Endothelial cell (in vitro differentiated cells): ENCODE measurements at places on chromosomes 12 and 14. TPM values are rescaled to one million over a fixed set of nuclear protein-coding genes. Genes with fewer than 3 reads are reported as not detected.

GUCY2C gene
- 0.36 TPM for total RNA-seq

DNA sequence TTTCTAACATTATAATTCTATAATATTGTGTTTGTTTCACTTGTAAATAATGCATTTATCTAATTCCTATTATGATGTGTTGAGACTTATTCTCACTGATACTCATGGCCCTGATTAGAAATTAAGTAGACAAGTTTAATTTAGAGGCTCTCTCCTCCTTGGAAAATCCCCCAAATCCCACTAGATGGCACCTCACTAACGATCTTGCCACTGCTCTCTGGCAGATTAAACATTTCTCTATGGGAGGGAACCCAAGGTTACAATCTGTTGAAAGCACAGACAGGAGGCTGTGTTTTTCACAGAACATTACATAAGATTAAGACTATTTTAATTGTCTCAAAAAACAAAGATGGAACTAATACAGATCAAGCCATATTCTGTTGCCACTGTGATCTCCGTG lies 318.7 kb downstream of the LRFN5 start:
- DNase-seq: no peak
- no peaks in the 10 kb centered on the region for H3K27me3 ChIP-seq
- no peak overlapping the region for H3K4me3 ChIP-seq
- H3K27ac ChIP-seq: no peak overlapping the region
- H3K36me3 ChIP-seq: no peaks in the 10 kb centered on the region

- H3K27me3 ChIP-seq: peaks cover 2% of the 10 kb centered on the region
- peaks cover 3% of the 10 kb centered on the region for H3K4me1 ChIP-seq
- no peak overlapping the region for H3K27ac ChIP-seq
These were observed 83.3 kb upstream of the MED13L start for GRCh38 chr12:116360579-116361413.

FBXO33 gene
- 11.9 TPM for total RNA-seq

TAS2R13 gene
- 0.90 TPM for total RNA-seq

GRCh38 chr12:66032739-66033138 lies 97.8 kb downstream of the LLPH start:
- H3K27ac ChIP-seq: no peak overlapping the region
- H3K4me3 ChIP-seq: no peak overlapping the region
- DNase-seq: no peak
- peaks cover 9% of the 10 kb centered on the region for H3K4me1 ChIP-seq
- H3K36me3 ChIP-seq: no peaks in the 10 kb centered on the region

DNA sequence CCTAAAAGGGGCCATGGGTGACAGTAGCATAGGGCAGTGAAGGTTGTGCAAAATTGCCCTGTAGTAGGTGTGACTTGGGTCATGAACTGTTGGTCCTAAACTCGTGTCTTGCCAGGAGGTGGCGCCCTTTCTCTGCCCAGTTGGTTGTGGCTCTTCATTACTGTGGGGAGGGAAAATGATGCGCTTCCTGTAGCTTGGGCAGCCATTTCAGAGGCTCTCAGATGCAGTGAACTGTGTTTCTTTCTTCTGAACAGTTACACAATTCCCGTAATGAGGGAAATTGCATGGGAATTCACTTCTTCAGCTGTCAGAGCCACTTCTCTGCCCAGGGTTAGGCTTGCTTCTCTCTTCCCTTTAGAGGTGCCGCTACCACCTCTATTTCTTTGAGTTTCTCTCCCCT lies 148.1 kb upstream of the NRXN3 start:
- H3K27ac ChIP-seq: no peak overlapping the region
- no peaks in the 10 kb centered on the region for H3K27me3 ChIP-seq
- DNase-seq: peak; percentile 85
- H3K4me1 ChIP-seq: no peaks in the 10 kb centered on the region
- no peaks in the 10 kb centered on the region for H3K36me3 ChIP-seq

DNA sequence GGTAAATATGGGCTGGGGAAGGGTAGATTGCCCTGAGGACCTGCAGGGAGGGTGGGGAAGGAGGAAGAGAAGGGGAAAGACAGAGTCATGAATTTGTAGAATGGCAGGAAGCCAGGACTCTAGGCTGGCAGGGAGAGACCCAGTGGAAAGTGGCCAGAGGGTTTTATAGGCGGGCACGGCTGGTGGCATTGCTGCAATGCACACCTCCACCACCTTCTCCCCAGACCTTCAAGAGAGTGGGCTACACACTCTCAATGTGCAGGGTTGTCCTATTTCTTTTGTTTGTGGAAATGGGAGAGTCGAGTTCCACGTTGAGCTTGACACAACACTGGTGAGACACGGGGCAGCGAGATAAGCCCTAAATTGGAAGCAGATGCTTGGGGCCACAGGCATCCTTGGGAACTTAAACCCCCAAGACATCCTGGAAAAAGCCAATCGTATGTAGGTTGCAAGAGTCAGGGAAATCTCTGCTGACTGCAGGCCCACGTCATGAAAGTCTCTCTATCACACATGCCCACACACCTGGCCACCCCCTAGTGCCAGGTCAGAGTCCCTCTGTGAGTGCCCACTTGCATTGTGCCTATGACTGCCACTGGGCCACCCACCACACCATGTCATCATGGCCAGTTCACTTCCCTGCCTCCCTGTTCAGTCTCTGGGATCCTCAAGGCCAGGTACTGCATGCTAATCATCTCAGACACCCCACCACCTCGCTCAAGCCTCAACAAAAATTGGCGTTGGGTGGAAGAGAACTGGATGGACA lies 38.0 kb upstream of the BDKRB2 start:
- H3K4me3 ChIP-seq: no peak overlapping the region
- H3K27me3 ChIP-seq: peaks cover 6% of the 10 kb centered on the region
- no peaks in the 10 kb centered on the region for H3K36me3 ChIP-seq
- DNase-seq: no peak

DNA sequence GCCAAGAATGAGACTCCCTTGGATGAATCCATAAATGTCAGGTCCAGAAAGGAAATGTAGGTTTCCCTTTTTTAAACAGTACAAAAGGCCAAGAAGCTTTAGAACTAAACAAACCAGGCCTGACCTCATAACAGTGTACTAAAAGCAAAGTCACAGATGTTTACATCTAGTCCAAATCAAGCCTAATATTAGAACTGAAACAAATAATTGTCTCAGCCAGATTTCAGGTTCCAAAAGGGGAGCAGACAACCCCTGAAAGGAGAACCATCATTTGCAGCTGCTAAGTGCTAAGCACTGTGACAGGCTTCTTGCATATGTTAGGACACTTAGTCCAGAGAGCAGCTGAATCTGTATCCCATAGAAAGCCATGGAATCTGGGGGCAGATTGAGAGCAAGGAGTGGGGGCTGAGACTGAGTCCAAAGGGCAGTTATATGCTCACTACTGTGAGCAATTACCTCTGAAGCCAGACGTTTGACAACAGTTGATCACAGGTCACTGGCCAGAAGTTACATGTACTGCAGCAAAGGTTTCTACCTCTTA lies 90.1 kb downstream of the STXBP6 start:
- no peaks in the 10 kb centered on the region for H3K36me3 ChIP-seq
- peaks cover 11% of the 10 kb centered on the region for H3K4me1 ChIP-seq
- H3K27ac ChIP-seq: no peak overlapping the region
- no peaks in the 10 kb centered on the region for H3K27me3 ChIP-seq

CAPZA3 gene
- not detected for total RNA-seq
